ENCODE measurements at places on chromosomes 5 and 9. TPM values are rescaled to one million over a fixed set of nuclear protein-coding genes. Genes with fewer than 3 reads are reported as not detected.

CAMK2A gene
- 2.9 TPM for total RNA-seq

DNA sequence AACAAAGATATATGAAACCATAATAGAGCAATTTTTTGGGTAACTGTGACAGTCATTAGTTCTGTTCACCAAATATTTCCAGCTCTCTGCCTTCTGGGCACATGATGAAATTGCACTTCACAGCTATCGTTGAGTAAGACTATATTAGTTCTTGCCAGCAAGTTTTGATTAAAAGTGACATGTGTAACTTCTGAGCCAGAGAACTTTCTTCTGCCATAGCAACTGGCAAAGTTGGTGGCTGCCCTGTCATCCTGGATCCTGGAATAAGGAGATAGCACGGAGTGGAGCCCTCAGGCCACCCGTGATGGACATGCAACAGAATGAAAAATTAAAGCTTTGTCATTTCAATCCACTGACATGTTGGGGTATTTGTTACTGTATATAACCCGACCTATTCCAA is 194.4 kb upstream of the VCAN start:
- no peak for DNase-seq

GRCh38 chr9:32906213-32906612 is 95.2 kb downstream of the APTX start:
- no peak for DNase-seq

GRCh38 chr5:62643556-62644451 is 65.2 kb downstream of the LRRC70 start:
- no peak for DNase-seq

- DNase-seq: peak; percentile 82
Measured at GRCh38 chr9:88578121-88579049, 43.4 kb downstream of the NXNL2 start.

- DNase-seq: no peak
Measured at GRCh38 chr5:71384706-71385105, 70.7 kb upstream of the BDP1 start.

PRRX2 gene
- 4.1 TPM for total RNA-seq

- DNase-seq: no peak
Measured at GRCh38 chr9:122394265-122395125, 23.7 kb downstream of the PTGS1 start.

DNA sequence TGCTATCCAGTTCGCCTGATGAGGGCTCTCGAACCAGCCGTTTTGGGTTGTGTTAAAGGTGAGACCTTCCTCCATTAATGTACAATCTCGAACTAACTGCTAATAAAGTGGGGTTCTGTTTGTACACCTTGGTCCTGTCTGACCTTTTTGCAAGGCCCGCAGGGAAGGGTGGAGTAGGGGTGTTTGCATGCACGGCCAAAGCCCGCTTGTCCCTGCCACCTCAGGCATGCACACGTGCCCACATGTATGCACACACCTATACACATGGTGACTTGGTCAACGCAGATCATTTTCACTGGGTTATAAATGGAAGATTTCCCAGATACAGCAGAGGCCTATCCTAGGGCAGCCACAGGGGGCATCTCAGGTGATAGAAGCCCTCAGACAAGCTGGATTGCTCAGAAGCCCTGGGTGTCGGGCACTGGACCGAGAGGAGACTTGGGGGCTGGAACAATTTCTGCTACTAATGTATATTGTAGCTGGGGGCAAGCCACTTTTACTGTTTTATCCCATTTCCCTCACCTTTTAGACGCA is 50.2 kb downstream of the NDST1 start:
- DNase-seq: no peak

GRCh38 chr5:52846182-52846842 is 58.6 kb downstream of the ITGA1 start:
- DNase-seq: no peak

DNA sequence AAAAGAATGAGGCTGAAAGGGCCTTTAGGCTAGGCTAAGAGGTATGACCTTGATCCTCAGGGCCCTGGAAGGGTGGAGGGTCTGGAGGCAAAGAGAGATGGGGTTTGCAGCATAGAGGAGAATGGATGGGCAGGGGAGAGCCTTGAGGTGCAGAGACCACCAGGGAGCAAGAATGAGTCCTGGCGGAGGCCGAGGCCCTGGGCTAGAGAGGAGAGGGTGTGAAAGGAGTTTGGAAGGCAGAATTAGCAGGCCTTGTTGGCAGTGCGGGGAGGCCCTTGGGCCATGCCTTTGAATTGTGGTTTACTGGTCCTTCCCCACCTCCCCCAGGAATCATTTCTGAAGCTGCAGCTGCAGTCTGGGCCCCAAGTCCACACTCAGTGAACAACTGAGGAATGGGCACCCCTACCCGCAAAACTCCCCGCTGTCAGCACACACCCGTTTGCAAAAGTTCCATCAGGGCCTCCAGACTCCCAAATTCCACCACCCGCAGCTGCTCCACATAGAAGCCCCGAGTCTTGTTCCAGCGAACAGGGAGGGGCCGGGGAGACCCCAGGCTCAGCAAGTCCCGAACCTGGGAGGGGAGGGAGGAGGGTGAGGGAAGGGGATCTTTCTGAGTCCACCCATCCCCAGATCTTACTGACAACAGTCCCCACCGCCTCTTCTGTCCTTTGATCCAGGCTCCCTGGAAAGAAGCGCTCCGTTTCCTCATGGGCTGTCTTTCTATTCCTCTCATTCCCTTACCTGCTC is 2.1 kb downstream of the KIF12 start:
- DNase-seq: no peak

DNA sequence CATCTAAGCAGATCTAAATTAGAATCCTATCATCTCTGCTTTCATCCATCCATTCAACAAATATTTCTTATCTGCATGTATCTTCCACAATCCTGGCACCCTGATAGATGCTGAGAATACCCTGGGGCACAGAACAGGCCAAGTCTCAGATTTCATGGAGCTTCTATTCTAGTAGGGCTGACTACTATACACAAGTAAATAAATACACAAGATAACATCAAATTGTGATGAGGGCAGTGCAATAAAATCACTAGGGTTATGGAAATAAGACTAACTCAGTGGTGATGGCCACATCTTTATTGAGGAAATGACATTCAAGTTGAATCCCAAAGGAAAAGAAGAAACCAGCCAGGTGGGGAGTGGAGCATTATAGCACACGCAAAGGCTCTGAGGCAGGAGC is 138.4 kb upstream of the GLRA1 start:
- no peak for DNase-seq

- no peak for DNase-seq
Measured at GRCh38 chr5:60463179-60463868, 236.6 kb downstream of the DEPDC1B start.

HTR1A gene
- not detected for total RNA-seq

PCDHGA7 gene
- 3.5 TPM for total RNA-seq

- no peak for DNase-seq
Measured at GRCh38 chr5:152437866-152438265, 32.8 kb upstream of the NMUR2 start.

GRCh38 chr9:77561331-77562018 is 86.6 kb downstream of the GNA14 start:
- no peak for DNase-seq

LOX gene
- total RNA-seq: 76.5 TPM

GRCh38 chr9:69955536-69956355 is 87.9 kb upstream of the MAMDC2 start:
- no peak for DNase-seq

Data from omental fat pad (tissue), 4 donors.